ENCODE measurements at places on chromosomes 5 and 9. TPM values are rescaled to one million over a fixed set of nuclear protein-coding genes. Genes with fewer than 3 reads are reported as not detected.

DNA sequence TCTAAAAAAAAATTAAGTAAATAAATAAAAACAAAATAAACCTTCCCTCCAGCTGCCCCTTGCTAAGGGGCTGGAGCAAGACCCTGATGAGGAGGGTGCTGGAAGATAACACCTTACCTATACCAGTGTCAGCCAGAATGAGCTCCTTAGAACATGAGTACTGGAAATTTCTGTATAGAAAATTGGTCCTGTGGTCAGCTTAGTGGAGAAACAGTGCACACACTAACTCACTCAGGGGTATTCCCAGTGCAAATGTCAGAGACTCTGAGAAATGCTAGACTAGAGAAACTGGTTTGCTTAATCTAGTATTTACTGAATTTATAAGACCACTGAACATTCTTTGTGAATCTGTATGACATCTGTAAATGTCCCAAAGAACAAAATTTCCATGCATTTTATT, 62.1 kb upstream of the CTXN3 start:
- H3K4me3 ChIP-seq: no peak overlapping the region
- H3K27me3 ChIP-seq: peaks cover 5% of the 10 kb centered on the region
- DNase-seq: peak; percentile 40
- H3K36me3 ChIP-seq: no peaks in the 10 kb centered on the region
- H3K27ac ChIP-seq: no peak overlapping the region

DNA sequence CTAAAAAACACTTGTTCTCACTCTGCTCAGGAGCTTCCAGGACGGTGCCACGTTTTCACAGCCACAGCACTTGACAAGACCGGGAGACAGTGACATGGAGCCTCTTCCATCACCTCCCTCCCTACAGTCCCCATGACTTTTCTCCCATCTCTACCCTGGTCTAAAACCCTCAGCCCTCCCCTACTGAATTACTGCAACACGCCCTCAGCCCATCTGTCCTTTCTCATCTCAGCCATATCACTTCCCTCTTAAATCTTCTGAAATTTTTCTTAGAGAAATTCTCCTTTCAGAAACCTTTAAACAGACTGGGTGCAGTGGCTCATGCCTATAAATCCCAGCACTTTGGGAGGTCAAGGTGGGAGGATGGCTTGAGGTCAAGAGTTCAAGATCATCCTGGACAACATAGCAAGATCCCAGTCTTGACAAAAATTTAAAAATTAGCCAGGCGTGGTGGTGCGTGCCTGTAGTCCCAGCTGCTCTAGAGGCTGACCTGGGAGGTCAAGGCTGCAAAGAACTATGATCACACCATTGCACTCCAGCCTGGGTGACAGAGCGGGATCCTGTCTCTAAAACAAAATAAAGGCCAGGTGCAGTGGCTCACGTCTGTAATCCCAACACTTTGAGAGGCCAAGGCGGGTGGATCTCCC, 125.8 kb downstream of the MYO10 start:
- H3K4me3 ChIP-seq: no peak overlapping the region
- no peaks in the 10 kb centered on the region for H3K36me3 ChIP-seq
- H3K4me1 ChIP-seq: no peaks in the 10 kb centered on the region
- no peaks in the 10 kb centered on the region for H3K27me3 ChIP-seq

TMEM232 gene
- 1.6 TPM for total RNA-seq

DNA sequence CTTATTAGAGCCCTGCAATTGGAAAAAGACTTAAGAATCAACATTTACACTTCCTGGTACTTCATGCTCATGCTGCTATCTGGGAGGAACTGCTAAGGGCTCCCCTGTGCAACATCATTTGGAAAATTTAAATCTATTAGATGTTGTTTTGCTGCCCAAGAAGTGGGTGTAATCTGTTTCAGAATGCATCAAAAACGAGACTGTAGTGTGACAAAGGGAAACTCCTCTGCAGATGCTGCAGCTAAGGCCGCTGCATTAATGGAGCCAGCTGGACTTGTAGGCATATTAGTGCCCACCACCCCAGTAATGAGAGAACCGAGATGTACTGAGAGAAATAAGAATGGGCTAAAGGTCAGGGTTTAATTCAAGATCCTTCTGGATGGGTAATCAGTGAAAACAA, 11.1 kb upstream of the PAIP1 start:
- no peak overlapping the region for H3K27ac ChIP-seq
- peaks cover 2% of the 10 kb centered on the region for H3K4me1 ChIP-seq
- no peaks in the 10 kb centered on the region for H3K36me3 ChIP-seq
- no peak overlapping the region for H3K4me3 ChIP-seq
- H3K27me3 ChIP-seq: no peaks in the 10 kb centered on the region
- DNase-seq: no peak

DNA sequence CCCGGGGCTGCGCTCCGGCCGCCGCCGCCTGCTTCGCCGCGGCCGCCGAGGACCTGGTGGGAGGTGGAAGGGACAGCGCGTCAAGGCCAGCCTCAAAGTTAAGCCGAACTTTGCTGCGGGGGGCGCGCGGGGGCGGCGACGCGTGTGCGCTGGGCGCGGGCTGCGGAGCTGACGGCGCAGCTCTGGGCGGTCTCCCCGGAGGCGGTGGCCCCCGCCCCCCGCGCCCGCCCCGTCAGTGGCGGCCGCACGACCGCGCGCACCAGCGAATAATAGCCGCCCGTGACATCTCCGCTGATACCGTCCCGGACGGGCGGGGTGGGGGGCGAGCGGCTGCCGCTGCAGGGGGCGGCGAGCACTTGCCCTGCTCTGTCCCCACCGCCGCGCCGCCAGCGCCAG, 579 bp upstream of the FAM78A start:
- no peak overlapping the region for H3K27ac ChIP-seq
- DNase-seq: peak; percentile 84
- H3K4me3 ChIP-seq: peak overlapping the region; percentile 91
- H3K27me3 ChIP-seq: peaks cover 9% of the 10 kb centered on the region
- peaks cover 25% of the 10 kb centered on the region for H3K4me1 ChIP-seq

INSL6 gene
- not detected for total RNA-seq

DNA sequence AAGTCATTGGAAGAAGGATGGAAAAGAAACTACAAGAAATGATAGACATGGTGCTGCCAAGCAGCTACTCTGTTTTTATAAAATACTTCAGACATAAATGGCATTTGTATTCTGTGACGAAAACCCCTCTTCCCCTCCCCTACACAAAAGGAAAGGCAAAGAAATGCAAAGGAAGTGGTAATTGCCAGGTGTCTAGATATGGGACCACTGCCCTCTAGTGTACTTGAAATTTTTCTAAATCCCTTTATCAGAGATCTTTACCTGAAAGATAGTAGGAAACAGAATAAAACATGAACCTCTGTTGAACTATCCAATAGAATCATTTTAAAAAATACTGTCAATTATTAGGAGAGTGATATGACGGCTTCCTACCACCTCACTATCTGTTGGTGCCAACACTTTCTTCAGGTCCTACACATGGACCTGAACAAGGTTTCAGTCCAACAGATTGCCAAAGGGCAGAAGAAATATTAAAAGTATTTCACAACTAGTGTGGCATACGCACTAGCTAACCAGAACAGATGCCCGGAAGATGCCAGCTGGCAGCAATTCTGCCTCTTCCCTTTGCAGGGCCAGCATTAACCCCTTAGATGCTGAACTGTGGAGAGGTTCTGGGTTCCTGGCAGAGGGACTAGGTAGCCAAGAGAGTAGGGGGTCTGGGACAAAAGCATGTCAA, 104.1 kb downstream of the TSSK1B start:
- no peak overlapping the region for H3K27ac ChIP-seq
- H3K36me3 ChIP-seq: no peaks in the 10 kb centered on the region
- H3K27me3 ChIP-seq: peaks cover 9% of the 10 kb centered on the region
- peaks cover 14% of the 10 kb centered on the region for H3K4me1 ChIP-seq

Measured in activated CD4-positive, alpha-beta T cell treated with anti-CD3 and anti-CD28 coated beads, Interleukin-2, amount 10 ng/mL, durations not matched to agents 24 days and 14 days (primary cell).